ENCODE measurements at places on chromosomes 11 and 22. TPM values are rescaled to one million over a fixed set of nuclear protein-coding genes. Genes with fewer than 3 reads are reported as not detected.
A peak's percentile ranks its signal among the peaks of the same experiment; 100 is the strongest.

DNA sequence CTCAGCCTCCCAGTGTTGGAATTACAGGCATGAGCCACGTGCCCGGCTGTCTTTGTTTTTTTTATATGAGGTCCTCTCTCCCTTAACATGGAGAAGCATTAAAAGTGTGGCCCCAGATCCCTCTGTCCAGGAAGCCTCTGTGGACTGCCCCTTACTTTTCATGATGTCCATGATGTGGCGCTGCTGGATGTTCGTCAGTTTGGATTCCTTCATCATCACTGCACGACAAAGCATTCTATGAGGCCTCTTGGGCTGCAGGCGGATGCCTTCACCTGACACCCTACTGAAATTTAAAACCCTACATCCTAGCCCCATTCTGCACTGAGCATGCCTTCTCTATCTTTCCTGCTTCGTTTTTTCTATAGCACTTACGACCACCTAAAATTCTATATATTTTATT is 2.1 kb downstream of the C22orf23 start:
- DNase-seq = no peak

DNA sequence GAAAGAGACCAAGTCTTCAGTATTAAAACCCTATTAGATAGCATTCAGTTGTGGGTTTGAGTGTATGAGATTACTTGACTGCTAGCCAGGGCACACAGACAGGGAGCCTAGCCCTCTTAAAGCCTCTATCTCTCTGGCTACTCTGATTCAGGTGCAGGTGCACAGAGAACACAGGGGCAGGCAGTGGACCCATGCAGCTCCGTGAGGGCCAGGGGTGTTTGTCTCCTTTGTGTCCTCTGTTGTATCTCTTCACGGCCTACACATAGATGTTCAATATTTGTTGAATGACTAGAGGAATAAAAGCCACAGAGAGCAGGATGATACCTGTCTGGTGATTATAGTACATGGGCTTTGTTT is 21.5 kb upstream of the AIFM3 start:
- no peak for DNase-seq

DNA sequence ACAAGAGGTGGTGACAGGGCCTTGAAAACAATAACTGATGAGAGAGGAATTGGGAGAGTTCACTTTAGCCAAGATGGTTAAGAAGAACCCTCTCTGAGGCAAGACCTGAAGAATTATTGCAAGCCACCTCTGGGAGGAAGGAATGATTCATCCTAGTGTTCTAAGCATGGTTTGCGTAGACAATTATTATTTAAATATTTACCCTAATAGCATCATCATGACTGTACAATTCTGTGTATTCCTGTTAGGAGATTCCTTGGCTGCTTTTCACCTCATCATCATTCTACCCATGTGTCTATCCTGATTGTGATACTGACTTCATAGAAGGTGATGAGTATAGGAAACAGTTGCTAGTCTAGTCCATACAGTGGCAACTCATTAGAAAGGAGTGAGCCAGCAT is 264.4 kb downstream of the DDX10 start:
- DNase-seq = peak; percentile 82

- no peak for DNase-seq
Measured at GRCh38 chr11:111530091-111530490, 10.4 kb upstream of the LAYN start.

GRCh38 chr11:6319001-6319703 is 1.1 kb downstream of the CAVIN3 start:
- no peak for DNase-seq

DNA sequence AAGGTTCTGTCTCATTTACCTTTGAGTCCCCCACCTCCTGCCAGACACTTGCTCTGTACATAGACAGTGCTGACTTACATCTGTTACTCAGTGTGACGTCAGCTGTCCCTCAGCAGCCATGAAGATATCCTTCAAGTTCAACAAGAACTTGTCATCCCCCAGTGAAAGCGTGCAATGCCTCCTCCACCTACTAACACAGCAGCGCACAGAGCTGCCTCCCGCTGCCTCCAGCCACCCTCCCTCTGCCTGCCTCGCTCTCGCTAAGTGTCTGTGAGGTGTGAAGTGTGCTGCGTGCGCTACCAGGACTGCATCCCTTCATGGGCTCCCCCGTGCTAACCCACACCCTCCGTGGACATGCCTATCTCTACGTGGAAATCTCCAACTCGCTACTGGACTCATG is 621.4 kb downstream of the BRD1 start:
- DNase-seq = no peak

DNA sequence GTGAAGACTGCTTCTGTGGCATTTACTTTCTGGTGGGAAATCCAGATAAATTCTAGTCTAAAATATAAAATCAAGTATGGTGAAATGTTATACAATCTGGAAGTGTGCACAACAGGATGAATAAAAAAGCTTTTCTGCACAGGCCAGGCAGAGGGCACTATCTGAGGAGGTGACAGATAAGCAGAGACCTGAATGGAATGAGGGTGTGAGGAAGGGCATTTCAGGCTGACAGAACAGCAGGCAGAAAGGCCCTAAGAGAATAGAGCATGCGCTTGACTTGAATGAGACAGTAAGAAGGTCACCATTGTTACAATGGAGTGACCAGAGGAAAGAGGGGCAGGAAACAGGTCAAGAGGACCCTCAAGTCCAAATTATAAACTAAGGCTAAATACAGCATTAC is 33.6 kb upstream of the FNBP4 start:
- no peak for DNase-seq

IGSF22 gene
- polyA plus RNA-seq = 0.07 TPM

HRAS gene
- 50.3 TPM for polyA plus RNA-seq

DNA sequence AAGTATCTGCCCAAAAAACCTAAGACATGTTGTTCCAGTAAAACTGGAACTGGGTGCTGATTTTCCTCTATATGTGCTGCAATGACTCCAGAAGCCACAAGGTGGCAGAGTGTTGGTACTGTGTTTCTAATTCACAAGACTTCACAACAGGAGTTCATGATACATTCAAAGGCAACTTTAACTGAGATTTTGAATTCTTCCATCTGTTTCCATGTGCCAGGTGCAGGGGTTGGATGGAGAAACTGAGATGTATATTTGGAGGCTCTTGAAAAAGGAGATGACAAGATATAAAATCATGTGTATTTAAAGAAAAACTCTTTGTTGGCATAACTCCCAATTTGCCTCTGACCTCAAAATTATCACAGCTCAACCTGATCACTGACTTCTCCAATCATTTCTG is 1098.6 kb upstream of the CCDC90B start:
- DNase-seq = no peak

DNA sequence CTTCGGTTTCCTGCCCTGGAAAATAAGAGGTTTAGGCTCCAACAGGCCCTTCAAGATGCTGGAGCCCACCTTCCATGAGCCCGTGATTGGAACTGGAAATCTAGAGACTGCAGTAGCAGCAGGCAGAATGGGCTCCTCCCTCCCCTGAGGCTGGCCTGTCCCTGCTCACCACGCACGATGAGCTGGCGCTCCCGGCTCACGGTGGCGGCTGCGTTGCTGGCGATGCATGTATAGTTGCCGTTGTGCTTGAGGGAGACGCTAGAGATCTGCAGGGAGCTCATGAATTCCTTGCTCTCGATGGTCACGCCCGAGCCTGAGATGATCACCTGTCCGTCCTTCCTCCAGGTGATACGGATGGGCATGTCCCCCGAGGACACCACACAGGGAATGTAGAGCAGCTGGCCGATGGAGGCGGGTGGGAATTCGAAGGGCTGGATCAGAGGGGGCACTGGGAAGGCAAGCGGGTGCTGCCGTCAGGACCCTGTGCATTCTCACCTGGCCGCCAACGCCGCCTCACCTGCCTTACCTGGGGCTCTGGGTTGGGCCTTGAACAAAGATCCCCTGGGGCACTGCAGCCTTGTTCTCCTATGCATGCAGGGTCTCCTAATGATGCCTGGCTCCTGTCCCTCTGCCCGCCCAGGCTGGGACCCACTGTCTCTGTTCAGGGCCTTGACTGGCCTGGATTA is 177.8 kb downstream of the CEP164 start:
- no peak for DNase-seq

- no peak for DNase-seq
Measured at GRCh38 chr11:111378861-111379601, at the start of gene POU2AF1. Gene POU2AF1 (minus strand): TSS chr11:111379275. CDS start chr11:111379177, 98 bp downstream.

GRCh38 chr11:17812091-17812864 is 77.7 kb downstream of the KCNC1 start:
- no peak for DNase-seq

GAB4 gene
- polyA plus RNA-seq = not detected

DNA sequence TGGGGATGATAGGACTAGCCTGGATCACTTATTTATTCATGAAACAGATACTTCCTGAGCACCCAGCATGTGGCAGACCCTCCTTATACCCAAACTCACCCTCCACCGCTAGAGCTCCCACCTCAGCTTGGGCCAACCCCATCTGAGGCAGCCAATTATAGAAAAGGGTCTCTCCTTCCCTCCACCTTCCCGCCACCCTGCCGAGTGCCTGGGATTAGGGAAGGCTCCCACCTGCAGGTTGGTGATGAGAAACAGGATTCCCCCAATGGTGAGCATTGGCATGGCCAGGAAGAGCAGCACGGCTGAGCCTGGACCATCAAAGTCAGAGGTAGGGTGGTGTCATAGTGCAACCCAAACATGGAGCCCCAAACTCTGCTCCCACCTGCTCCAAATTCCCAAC is 5.9 kb downstream of the SLC43A3 start:
- no peak for DNase-seq

BAIAP2L2 gene
- 1.2 TPM for polyA plus RNA-seq

- DNase-seq = no peak
Measured at GRCh38 chr11:47980088-47980906, at the start of gene PTPRJ. Gene PTPRJ (plus strand): TSS chr11:47980559. CDS start chr11:47980913, 354 bp downstream.

Measured in BJ (cell line).